GM12878 (cell line): ENCODE measurements at places on chromosomes 7 and 10. TPM values are rescaled to one million over a fixed set of nuclear protein-coding genes. Genes with fewer than 3 reads are reported as not detected.

PPP1R17 gene
- 0.09 and 0.19 TPM in 2 replicates for polyA plus RNA-seq

KNDC1 gene
- 0.03 TPM in 1 of 2 replicates, not detected in the other for polyA plus RNA-seq

SYCE1 gene
- polyA plus RNA-seq, result not detected in 2 replicates

LLCFC1 gene
- polyA plus RNA-seq, result not detected in 2 replicates

MICALL2 gene
- polyA plus RNA-seq, result 0.39 and 0.67 TPM in 2 replicates

LRIT1 gene
- not detected in 2 replicates for polyA plus RNA-seq

TRDMT1 gene
- 7.1 and 8.5 TPM in 2 replicates for polyA plus RNA-seq

SNX8 gene
- polyA plus RNA-seq, result 118 and 127 TPM in 2 replicates

CUBN gene
- not detected in 2 replicates for polyA plus RNA-seq

DNA sequence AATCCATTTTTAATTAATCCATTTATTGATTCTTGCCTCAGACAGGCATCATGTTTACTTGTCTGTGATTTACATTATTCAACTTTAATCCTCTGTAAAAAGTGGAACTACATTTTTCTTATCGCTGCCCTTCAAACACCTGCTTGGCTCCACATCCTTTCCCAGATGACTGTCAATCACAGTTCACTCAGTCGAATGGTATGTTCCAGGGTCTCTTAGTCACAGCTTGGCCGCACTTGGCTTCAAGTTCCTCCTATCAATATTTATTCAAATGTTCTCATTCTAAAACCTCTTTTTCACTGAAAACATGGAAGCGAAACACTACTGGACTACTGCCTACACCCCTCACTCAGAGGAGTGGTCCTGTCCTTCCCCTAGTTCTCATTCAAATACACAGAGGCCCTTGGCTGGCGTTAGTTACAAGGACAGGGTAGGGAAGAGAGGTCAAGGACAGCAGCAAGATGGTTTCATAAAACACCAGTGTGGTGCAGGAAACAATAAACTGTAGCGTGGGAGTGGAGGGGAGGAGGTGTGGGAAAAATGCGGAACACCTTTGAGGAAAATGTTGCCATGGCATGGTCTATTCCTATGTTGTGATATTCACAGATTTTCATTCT, 143.2 kb downstream of the USP6NL start:
- H3K4me1 ChIP-seq, result no peaks in the 10 kb centered on the region
- H3K27me3 ChIP-seq, result no peaks in the 10 kb centered on the region
- no peak overlapping the region for H3K27ac ChIP-seq
- H3K4me3 ChIP-seq, result no peak overlapping the region
- DNase-seq, result no peak

DNA sequence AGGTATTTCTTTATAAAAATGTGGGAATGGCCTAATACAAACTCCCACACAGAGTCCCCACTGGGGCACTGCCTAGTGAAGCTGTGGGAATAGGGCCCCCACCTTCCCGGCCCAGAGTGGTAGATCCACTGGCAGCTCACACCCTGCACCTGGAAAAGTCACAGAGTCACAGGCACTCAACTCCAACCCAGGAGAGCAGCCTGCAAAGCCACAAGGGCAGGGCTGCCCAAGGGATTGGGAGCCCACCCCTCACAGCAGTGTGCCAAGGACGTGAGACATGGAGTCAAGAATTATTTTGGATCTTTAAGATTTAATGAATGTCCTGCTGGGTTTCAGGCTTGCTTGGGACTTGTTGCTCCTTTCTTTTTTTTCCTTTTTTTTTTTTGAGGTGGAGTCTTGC, 5.3 kb upstream of the DNAJC12 start:
- no peaks in the 10 kb centered on the region for H3K36me3 ChIP-seq
- DNase-seq, result no peak
- H3K4me1 ChIP-seq, result no peaks in the 10 kb centered on the region
- H3K4me3 ChIP-seq, result no peak overlapping the region
- H3K27ac ChIP-seq, result no peak overlapping the region

DNA sequence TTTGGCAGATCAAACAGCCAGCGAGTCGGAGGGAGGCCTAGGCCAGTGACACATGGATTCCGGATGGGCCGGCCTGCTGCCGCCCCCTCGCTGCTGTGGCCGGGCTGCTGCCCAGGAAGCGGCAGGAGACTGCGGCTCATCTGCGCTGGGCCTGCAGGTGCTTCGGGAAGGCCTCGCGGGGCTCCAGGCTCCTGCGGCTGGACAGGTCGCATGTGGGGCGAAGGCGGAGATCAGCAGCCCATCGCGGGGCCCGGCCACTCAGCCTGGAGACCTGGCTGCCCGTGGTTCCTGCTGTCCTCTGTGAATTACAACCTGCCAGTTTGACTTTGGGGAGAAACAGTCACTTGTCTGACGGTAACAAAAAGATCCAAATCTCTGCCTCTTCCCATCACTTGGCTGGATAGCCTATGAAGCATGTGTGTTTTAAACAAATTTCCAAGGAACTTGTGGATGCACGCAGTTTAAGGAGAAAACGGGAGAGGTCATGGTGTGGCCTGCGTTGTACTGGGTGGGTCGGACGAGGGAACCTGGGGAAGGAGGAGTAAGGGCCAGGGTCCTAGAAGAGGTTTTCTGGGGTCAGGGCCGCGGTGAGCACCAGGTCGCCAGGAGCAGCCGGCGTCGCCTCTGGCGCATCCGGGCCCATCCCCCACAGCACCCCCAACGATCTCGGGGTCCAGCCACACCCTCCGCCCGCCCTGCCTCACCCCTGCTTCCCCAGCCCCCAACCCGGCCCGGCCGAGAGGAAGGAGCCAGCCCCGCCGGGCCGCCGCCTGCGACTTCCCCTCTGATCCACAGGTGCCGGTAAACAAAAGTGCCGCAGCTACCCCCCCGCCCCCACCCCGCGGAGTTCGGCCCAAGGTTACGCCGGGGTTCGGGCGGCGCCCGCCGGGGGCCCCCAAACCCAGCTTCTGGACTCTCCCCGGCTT, 1.6 kb downstream of the SPOCK2 start:
- no peak overlapping the region for H3K27ac ChIP-seq
- peak overlapping the region; percentile 61; the same call in 1 of the 2 replicates for H3K4me3 ChIP-seq
- DNase-seq, result no peak
- no peaks in the 10 kb centered on the region for H3K36me3 ChIP-seq
- 0 out of 2 replicates have a peak, but pooled peaks cover 10% of the 10 kb centered on the region for H3K4me1 ChIP-seq
- H3K27me3 ChIP-seq, result peaks cover 15% of the 10 kb centered on the region

DNA sequence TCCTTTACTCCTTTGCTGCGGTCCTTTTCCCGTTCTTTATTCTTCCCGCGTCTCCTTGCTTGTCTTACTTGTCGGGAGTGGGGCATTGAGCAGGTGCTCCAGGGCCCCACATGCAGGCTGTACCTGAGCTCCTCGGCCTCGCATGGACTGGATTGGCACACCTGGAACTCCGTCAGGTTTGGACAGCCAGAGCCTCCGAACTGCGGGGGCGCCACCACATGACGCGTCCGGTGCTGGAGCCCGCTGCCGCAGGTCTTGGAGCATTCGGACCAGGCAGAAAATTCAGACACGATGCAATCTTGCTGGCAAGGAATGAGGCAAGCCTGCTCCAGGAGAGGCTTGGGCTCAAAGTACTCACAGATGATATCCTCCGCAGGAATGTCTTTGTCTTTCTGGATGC, 195.7 kb downstream of the THSD7A start:
- H3K4me3 ChIP-seq, result no peak overlapping the region
- no peaks in the 10 kb centered on the region for H3K27me3 ChIP-seq
- no peaks in the 10 kb centered on the region for H3K36me3 ChIP-seq
- no peak for DNase-seq
- no peaks in the 10 kb centered on the region for H3K4me1 ChIP-seq

- no peaks in the 10 kb centered on the region for H3K4me1 ChIP-seq
- H3K27ac ChIP-seq, result no peak overlapping the region
- no peak for DNase-seq
- no peaks in the 10 kb centered on the region for H3K27me3 ChIP-seq
These were observed 474.9 kb downstream of the PTPRN2 start for GRCh38 chr7:158112571-158113320.

DNA sequence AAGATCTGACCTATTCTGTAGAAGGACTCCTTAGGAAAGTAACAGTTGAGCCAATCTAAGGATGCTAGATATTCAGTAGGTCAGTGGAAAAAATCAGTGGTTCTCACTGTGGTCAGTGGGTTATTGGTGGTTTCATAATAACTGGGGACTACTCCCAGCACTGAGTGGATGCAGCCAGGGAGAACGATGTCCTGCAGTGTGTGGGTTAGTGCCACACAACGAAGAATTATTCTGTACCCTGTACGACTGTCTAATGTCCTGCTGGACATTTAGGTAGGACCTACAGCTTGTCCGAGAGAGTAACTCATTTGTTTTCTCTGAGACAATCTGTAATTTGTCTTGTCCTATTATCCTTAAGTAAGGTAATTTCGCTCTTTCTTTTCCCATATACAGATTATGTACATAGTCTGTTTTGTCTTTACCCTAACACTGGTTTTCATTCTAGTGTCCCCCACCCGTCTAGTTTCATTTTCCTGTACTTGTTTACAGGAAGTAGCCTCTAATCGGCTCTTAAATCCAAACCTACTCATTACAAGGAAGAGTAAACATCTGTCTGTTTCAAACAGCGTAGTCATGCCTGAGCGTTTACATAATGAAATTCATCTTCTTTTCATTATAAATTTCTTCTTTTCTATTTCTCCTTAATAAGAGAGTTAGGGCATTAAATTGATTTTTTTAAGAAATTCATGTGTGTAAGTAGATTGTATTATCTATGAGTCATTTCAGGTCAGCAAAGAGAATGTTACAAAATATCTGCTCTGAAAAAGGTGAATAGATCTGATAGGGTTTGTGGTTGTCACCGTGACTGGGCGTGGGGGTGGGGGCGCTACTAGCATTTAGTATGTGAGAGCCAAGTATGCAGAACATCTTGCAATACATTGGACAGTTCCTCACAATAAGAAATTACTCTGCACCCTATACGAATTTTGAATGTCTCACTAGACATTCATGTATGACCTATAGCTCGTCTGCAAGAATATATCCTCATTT, 8.3 kb upstream of the ZC3HAV1L start:
- H3K4me3 ChIP-seq, result no peak overlapping the region
- DNase-seq, result no peak
- H3K36me3 ChIP-seq, result peaks cover 15% of the 10 kb centered on the region; the same call in 1 of the 2 replicates
- H3K4me1 ChIP-seq, result peaks cover 4% of the 10 kb centered on the region; the same call in 1 of the 2 replicates
- no peak overlapping the region for H3K27ac ChIP-seq

DNA sequence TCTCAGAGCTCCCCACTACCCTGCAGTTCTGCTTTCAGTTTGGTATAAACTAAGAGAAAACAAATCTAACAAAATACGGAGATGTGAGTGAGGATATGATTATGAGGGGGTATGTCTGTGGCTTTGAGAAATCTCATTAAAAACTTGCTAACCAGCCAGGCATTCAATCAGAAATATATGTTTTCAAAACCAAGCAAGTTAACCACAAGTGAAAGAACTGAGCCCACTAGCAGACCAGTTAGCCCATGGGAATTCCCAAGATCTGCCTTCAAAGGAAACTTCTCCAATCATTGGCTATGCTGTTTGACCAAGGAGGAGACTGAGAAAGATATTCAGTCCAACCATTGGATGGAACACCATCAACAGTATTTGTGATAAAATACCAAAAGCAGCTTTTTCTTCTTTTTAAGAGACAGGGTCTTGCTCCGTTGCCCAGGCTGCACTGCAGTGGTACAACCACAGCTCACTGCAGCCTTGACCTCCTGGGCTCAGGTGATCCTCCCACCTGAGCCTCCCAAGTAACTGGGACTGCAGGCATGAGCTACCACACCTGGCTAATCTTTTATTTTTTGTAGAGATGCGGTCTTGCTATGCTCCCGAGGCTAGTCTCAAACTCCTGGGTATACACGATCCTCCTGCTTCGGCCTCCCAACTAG, 41.2 kb downstream of the FGFR2 start:
- no peaks in the 10 kb centered on the region for H3K27me3 ChIP-seq
- no peaks in the 10 kb centered on the region for H3K4me1 ChIP-seq
- no peak overlapping the region for H3K27ac ChIP-seq
- H3K36me3 ChIP-seq, result no peaks in the 10 kb centered on the region
- no peak overlapping the region for H3K4me3 ChIP-seq

GRCh38 chr10:127563718-127564553, 14.8 kb downstream of the NPS start:
- no peak for DNase-seq
- H3K4me3 ChIP-seq, result no peak overlapping the region
- H3K36me3 ChIP-seq, result no peaks in the 10 kb centered on the region
- no peaks in the 10 kb centered on the region for H3K4me1 ChIP-seq

GRCh38 chr7:140080919-140081318, 18.2 kb upstream of the PARP12 start:
- H3K4me1 ChIP-seq, result peaks cover 15% of the 10 kb centered on the region
- H3K36me3 ChIP-seq, result no peaks in the 10 kb centered on the region
- no peak overlapping the region for H3K4me3 ChIP-seq
- no peak overlapping the region for H3K27ac ChIP-seq
- H3K27me3 ChIP-seq, result peaks cover 11% of the 10 kb centered on the region

- H3K4me1 ChIP-seq, result peaks cover 13% of the 10 kb centered on the region
- H3K27ac ChIP-seq, result no peak overlapping the region
- H3K4me3 ChIP-seq, result no peak overlapping the region
- DNase-seq, result no peak
- H3K36me3 ChIP-seq, result peaks cover 2% of the 10 kb centered on the region; the same call in 1 of the 2 replicates
These were observed 44.6 kb downstream of the UBE2H start for GRCh38 chr7:129908181-129908580.

GRCh38 chr7:114740941-114741340, 181.0 kb upstream of the MDFIC start:
- no peaks in the 10 kb centered on the region for H3K4me1 ChIP-seq
- DNase-seq, result no peak
- no peaks in the 10 kb centered on the region for H3K36me3 ChIP-seq
- H3K27ac ChIP-seq, result no peak overlapping the region
- H3K4me3 ChIP-seq, result no peak overlapping the region
- H3K27me3 ChIP-seq, result no peaks in the 10 kb centered on the region

GRCh38 chr7:159047536-159047935, 97.1 kb downstream of the VIPR2 start:
- no peaks in the 10 kb centered on the region for H3K27me3 ChIP-seq
- H3K4me1 ChIP-seq, result no peaks in the 10 kb centered on the region
- DNase-seq, result no peak

DNA sequence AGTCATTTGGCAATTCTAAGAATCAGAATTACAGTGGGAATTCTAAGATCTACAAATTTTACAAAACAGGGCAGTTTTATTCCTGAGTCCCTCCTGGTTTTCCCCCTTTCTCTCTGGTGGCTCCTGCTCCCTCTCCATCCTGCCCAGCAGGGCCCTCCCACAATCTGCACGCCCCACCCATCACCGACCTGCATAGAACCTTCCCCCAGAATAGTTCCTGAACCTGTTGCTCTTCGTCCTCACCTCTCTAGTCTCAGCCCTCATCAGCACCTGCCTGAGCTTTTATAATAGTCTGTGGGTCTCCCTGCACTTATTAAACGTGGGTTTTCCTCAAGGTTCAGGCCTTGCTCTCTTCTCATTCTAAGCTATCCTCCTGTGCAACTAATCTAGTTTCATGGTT, 49.1 kb upstream of the MNX1 start:
- H3K4me3 ChIP-seq, result no peak overlapping the region
- H3K36me3 ChIP-seq, result no peaks in the 10 kb centered on the region
- DNase-seq, result no peak
- no peak overlapping the region for H3K27ac ChIP-seq

DNA sequence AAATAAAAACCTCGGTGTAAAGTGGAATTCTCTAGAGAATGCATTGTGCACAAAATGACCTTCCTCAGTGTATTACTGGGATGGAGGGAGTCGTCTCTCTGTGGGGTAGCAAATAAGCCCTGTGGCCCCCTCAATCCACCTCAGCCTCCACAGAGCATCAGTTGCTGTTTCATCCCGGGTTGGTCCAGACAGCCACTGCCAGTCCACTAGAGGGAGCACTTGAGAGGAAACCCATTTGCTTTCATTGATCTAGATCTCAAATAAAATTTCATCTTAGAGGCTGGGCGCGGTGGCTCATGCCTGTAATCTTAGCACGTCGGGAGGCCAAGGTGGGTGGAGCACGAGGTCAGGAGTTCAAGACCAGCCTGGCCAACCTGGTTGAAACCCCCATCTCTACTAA, 1128.7 kb downstream of the CNTNAP2 start:
- DNase-seq, result no peak
- H3K36me3 ChIP-seq, result no peaks in the 10 kb centered on the region
- H3K4me1 ChIP-seq, result no peaks in the 10 kb centered on the region

- no peaks in the 10 kb centered on the region for H3K27me3 ChIP-seq
- no peaks in the 10 kb centered on the region for H3K4me1 ChIP-seq
These were observed 84.1 kb upstream of the DLX6 start for GRCh38 chr7:96921231-96921630.
